ENCODE measurements at places on chromosomes 6 and 20. TPM values are rescaled to one million over a fixed set of nuclear protein-coding genes. Genes with fewer than 3 reads are reported as not detected.

GRCh38 chr6:7630792-7631191 is 40.8 kb downstream of the SNRNP48 start:
- no peak for DNase-seq

DNA sequence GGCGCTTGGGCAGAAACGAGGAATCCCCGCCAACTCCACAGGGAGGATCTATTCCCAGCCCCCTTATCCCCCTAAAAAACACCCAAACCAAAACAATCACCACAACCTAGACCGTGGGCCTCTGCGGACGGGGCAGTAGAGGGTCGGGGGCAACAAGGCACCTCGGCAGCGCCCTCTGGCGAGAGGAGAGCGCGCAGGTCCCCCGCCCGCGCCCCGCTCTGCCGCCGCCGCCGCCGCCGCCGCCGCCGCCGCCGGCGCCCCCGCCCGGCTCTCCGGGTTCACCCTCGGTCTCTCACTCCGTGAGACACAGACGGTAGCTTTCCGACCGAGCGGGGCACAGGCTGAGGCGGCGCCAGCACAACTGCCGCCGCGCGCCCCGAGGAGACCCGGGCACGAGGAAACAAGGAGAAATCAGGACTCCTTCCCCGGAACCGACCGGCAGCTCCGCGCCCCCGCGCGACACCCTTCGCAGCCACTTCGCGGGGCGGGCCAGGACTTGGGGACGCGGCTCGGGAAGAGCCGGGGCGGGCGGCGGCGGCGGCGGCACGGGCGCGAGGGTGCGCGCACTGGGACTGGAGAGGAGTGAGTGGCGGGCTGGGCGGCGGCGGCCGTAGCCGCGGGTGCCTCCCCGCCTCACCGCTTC is at the start of gene SLC35F1:
Gene SLC35F1 (plus strand): TSS at position 307 of the 643 bp plus-strand sequence.
- peak; percentile 18 for DNase-seq

DNA sequence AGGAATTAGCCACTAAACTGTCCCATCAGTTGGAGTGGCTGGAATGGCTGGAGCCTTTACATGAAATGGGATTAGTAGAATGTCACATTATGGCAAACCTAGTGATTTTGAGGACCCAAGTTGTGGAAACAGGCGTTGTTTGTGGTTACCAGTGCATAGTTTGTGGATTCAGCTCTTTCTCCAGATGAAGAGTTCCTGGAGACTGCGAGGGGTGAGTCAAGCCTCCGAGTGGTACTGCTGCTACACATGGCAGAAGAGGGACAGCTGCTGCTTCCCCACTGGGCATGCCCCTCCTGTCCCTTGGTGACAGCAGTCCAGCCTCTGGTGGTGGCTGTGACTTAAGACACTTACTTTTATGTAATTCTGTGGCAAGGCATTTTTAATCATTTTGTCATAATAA is 94.2 kb upstream of the SCP2D1 start:
- DNase-seq = no peak

- DNase-seq = peak; percentile 73
Measured at GRCh38 chr20:57514273-57514751, 10.6 kb downstream of the CTCFL start.

DNA sequence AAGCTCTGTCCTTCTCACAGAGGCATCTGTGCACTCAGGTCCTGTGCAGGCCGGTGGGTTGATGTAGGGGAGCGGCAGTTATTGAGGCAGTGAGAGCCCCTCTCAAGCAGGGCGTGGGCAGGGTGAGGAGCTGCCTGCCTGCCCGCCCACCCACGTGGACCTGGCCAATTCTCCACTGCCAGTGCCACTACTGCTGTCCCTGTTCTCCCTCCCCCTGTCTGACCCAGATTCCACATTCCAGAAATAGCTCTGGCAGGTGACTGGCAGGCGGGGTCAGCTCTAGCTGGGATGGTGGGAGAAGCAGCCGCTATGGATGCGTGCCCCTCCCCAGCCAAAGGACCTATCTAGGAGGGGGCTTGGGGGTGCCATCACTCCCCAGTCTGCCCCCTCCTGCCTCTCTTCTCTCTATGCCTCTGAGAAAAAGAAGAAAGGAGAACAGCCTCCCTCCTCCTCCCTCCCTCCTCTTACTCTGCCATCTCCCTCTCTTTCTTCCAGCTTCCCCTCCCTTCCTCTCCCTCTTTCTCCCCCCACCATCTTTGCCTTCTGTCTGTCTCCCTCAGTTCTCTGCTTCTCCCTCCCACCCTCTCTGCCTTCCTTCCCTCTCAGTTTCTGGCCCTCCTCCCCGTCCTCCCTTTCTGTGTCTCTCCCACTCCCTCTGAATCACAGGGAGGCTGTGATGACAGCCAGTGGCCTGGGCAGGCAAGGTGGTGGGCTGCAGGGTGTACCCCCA is 86.5 kb upstream of the MYL9 start:
- no peak for DNase-seq

Gene UFL1
- total RNA-seq = 23.7 TPM

Gene VSX1
- total RNA-seq = not detected

Gene DEFB132
- total RNA-seq = not detected

Data from left cardiac atrium (tissue), 4 donors.